ENCODE measurements at places on chromosomes 1 and 21.

DNA sequence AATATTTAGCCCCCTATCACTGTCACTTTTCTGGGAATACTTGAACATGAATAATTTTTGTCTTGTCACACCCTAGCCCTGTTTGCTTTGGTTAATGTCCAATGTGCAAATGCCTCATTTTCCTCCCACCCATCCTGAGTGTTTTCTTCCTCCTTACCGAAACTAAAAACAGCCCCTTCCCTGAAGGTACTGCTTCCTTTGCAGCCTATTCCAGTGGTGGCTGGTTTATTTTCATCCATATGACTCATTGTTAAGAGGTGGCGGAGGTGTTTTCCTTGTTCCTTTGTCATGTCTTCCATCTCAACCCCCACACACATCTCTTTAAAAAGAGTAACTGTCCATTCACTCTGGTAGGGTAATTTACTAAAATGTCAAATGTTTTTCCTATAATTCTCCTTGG, 40.4 kb downstream of the CD55 start:
- no peak for DNase-seq

DNA sequence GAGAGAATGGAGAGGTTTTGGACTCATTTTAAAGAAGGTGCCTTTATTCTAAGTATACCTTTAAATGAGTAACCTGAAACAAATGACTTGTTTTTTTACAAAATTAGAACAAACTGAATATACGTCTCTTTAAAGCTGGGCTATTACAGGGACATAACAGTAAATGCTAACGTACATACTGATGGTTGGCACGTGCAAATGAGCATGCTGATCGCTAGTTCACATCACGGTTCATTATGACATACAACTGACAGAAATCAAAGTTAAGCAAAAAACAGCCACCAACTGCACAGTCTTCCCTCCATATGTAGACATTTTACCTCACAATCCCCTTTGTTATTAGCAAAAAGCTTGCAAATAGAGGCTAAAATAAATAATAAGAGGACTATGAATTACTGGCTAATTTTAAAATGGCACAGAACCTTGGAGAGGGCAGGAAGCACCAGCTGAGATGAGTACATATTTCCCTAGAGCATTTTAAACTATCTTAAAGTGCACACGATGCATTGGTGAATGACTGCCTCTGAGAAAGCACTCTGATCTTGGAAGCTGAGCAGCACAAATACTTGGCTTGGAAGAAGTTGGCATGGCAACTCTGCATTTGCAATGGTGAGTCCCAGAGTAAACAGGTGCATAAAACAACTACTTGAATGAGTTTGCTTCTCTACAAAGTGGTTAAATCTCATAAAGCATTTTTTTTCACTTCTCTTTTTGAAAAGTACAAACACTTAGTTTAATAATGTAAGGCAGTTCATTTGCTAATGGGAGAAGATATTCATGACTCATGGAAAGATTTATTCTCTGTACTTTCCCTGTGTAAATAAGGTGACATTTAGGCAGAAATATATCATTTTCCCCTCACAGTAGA, 204.7 kb downstream of the LHX8 start:
- DNase-seq, result no peak

- DNase-seq, result no peak
Observed at GRCh38 chr1:68231627-68232288, 565 bp downstream of the WLS start.

GRCh38 chr1:185574139-185574875, 159.9 kb upstream of the HMCN1 start:
- no peak for DNase-seq

GRCh38 chr1:208264469-208265121, 20.4 kb upstream of the PLXNA2 start:
- no peak for DNase-seq

DNA sequence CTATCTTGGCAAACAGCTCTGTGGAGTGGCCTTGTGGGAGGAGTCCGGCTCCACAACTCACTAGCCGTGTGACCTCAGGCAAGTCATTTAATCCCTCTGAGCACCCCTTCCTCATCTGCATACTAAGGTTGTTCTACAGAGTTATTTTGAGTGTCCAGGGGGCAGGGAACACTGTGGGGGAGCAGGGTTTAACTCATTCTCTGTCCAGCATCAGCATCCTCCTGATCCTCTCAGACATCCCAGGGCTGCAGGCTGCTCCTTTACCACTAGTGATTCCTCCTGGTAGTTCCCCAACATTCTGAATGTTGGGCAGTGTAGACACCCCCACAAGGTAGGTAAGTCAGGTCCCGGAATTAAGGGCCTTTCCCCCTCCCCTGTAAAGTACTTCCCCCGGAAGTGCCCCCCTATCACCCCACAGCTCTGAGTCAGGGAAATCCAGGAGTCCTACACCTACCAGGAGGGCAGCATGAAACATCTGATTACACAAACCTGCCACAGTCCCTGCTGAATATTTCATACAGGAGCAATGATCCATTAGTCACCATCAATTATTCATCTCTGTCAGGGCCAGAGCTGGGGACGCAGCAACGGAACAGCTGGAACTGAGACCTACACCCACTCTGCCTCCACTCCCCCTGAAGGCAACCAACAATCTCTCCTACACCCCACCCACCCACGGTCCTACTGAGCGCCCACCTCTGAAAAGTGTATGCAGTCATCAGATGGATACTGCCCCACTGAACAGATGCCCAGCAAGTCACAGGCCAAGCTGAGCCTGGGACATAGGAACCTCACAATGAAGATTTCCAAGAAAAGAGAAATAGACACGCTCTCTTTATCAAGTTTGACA, 20.5 kb downstream of the SYT2 start:
- no peak for DNase-seq

DNA sequence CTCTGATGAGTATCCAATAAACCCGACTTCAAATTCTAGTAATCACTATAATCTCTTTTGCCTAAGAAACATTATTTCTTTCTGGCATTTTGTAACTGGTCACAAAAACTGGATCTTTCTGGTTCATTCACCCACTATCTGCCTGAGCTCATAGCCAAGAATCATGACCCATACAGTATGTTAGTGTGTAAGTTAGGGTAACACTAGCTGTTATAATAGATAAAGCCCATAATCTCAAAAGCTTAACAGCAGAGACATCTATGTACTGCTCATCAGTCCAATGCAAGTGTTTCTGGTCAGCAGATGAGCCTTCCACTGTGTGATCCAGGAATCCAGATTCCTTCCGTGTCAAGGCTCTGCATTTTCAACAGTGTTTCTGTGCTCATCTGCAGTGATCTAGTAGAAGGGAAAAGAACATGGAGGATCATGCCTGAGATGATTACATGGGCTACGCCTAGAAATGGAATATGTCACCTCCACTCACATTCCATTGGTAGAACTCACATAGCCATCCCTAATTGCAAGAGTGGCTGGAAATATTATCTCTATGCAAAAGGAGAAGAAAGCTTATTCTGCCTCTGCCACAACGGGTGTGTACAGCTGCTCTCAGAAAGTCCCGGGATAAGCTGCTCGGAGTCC, 27.7 kb downstream of the RRAGC start:
- no peak for DNase-seq

DNA sequence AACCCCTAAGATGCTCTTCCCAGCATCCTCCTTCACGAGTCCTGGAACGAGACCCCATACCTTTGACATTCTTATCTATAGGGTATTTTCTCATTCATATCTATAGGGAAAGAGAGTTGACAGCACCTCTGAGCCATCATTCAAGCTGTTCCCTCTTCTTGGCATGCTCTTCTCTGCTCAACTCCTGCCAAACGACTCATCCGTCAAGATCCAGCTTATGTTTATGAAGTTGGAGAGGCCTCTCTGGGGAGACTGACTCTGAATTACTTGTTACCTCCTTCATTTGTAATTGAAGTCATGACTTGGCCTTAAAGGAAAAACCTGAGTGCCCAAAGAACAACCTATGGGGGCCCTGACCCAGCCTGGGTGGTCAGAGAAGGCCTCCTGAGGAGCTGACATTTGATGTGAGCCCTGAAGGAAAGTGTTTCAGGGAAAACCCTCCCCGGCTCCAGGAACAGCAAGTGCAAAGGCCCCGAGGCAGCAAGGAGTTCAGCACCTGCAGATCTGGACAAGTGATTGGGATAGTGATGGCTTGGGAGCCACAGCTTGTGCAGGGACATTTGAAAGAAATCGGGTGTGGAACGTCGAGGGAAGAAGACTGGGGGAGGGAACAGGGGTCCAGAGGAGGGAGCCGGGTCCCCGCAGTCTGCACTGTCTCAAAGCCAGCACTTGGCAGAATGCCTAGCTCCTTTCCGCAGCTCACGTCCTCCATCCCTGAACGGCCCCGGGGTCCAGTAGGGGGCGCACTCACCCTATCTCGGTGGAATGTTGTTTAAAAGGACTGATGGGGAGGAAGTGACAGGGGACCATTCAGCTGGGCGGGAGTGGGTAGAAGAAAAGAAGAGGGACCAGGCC, 14.0 kb upstream of the CDA start:
- DNase-seq, result no peak

DNA sequence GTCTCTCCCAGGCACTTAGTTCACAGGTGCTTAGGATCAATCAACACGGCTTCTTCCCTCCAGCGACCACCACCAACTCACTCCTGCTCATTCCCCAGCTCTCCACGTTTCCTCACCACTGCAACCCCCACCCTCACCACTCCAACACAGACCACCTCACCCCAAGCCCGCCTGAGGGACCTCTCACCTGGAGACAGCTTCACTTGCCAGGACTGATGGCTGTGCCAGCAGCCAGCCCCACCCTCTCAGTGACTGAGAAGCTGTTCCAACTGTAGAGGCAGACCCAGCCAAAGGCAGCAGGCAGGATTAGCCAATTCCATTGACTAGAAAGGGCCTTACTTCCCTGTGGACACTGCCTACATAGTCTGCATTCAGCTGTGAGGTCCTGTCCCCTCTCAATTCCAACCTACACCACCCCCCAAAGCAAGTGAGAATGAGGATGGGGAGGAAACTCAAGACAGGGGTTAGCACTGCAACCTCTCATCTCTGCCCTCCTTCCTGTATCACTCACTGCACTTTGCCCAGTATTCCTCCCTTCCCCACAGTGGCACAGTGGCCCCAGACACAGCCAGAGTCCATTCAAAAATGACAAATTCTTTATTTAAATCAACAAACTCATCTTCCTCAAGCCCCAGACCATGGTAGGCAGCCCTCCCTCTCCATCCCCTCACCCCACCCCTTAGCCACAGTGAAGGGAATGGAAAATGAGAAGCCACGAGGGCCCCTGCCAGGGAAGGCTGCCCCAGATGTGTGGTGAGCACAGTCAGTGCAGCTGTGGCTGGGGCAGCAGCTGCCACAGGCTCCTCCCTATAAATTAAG, 7.6 kb downstream of the TAGLN2 start:
- no peak for DNase-seq

GRCh38 chr1:247552231-247552630, 3.3 kb downstream of the GCSAML start:
- DNase-seq, result no peak

- DNase-seq, result no peak
Observed at GRCh38 chr1:153206631-153207030, 3.4 kb downstream of the LELP1 start.

DNA sequence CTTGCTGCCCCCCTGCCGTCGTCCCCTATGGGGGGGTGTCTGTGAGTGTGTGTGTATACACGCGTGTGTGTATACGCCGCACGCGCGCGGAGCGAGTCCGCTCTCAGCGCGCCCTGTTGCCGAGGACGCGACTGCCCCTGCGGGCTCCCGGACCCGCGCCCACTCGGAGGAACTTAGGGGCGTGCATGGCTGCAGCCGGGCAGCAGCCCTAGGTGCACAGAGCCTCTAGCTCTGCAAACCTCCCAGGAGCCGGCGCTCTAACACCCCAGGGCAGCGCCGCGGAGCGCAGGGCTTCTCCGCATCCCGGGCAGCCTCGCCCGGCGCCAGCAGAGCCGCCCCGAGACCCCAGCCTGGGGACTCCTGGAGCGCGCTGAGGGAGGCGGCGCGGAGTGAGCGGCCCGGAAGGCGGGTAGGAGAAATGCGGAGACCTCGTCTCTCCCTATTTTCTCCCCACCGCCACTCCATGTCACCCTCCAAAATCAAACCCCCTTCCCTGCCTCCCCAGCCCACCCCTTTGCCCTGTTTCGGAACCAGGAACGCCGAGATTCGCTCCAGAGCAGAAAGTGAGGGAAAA, 574 bp downstream of the ITPKB start:
- DNase-seq, result peak; percentile 54

DNA sequence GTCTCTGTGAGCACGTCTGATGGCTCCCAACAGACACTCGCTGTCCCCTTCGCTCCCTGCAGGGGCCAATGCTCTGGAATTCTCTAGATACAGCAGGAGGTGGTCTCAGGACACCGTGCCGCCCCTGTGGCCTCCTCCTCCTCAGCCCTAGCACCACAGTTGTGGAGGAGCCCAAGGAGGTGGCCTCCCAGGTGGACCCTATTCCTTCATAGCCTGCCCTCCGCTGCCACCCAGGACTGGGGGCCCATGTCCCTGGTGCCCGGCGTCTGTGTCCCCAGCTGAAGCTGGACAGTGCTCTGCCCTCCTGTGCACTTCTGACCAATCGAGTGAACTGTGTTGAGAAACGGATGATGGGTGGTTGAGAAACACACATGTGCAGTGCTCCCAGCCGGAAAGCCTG, 149.8 kb upstream of the ARHGEF16 start:
- DNase-seq, result no peak

GRCh38 chr1:60809204-60809980, 273.0 kb upstream of the NFIA start:
- no peak for DNase-seq

DNA sequence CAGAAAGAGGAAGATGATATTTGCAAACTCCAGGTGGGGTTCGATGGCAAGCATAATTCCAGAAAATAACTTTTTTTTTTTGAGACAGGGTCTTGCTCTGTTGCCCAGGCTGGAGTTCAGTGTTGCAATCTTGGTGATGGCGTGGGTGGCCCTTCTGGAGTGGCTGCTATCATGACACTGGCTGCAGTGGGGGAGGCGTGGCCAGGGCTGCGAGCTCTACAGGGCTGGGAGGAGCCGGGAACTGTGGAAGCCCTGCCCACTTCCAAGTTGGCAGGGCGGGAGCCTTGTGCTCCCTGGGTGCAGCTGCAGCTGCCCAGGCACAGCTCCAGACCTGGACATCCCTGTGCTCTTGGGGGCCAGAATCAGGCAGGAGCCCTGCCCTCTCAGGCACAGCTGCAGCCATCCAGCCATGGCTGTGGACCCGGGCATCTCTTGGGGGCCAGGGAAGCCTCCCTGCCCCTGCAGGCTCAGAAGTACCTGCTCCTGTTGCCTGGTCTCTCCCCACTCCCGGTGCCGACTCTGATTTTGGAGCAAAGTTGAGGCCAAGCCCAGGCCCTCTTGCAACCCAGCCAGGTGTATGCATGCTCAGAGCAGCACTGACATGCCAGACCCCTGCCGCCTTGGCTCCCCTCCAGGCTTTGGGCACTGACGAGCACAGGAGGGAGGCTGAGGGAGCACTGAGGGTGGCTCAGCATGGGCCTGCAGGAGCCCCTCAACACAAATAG, 7.2 kb upstream of the BCL10 start:
- no peak for DNase-seq

DNA sequence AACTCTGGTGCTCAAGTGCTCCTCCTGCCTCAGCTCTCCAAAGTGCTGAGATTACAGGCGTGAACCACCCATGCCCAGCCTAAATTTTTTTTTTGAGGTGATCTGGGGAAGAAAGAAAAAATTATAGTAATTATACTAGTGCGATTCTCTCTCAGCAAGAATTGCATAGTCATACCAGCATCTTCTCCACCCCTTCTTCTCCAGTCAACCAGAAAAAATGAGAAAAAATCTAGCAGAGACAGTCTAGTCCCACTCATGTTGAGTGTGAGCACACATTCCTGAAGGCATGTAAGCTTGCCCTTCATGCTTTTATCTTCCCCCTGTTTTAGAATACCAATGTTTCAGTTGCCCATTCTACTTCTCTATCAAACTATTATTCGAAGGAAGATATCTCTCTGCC, 207.6 kb downstream of the S1PR1 start:
- no peak for DNase-seq

All from T47D (cell line).